Epithelial cell of proximal tubule (primary cell): ENCODE measurements at places on chromosomes 16 and 17. TPM values are rescaled to one million over a fixed set of nuclear protein-coding genes. Genes with fewer than 3 reads are reported as not detected.

GRCh38 chr16:77918809-77919707, 103.3 kb upstream of the CLEC3A start:
- DNase-seq: no peak

DNA sequence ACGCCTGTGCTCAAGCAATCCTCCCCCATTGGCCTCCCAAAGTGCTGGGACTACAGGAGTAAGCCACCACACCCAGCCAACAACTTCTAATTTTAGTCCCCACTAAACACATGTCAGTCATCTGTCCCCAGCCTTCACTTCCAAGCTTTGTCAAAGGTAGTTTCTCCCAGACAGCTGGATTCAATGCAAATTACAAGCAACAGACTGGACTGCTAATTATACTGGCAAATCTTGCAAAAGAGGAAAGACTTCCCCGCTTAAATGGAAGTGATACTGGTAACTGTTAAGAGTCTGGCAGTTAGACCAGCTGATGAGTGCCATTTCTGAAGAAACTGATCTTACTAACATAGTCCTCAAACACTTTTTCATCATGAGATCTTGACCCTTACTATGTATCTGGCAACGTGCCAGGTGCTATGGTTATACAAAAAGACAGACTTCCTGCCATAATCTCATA, 8.2 kb upstream of the GGA2 start:
- no peak for DNase-seq

Gene ASPA
- 0.06 TPM in 1 of 2 replicates, not detected in the other for total RNA-seq

GRCh38 chr16:24116989-24117388, 139.1 kb upstream of the CACNG3 start:
- DNase-seq: no peak

- no peak for DNase-seq
Observed at GRCh38 chr16:15773968-15774367, 82.9 kb downstream of the MYH11 start.

GRCh38 chr16:58652741-58653140, 23.1 kb upstream of the CNOT1 start:
- DNase-seq: no peak

DNA sequence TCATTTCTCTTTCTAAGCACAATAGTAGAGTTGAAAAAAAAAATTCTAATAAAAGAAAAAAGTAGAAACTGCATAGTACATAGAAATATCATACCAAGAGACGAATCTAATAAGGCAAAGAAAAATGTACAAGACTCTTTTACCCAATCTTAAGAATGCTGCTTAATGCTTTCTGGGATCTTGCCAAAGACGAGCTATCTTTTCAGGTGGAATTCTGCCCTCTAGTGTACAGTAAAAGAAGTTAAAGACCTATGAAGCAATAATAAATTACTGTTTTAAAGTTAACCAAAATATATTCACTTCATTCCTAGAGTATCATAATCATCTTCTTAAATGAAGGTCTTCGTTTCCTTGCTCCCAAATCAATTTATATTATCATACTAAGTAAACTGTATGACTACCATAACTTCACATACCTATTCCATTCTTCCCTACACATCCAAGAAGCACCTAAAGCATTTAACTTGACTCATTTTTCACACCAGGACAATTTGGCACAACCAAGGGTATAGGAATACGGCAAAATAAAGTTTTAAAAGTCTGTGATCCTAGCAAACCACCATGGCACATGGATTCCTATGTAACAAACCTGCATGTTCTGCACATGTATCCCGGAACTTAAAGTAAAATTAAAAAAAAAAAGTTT, 47.7 kb downstream of the CFDP1 start:
- DNase-seq: peak; percentile 38

Gene ZNF750
- 0.29 and 0.40 TPM in 2 replicates for total RNA-seq

Gene RFWD3
- total RNA-seq: 29.1 and 49.3 TPM in 2 replicates

DNA sequence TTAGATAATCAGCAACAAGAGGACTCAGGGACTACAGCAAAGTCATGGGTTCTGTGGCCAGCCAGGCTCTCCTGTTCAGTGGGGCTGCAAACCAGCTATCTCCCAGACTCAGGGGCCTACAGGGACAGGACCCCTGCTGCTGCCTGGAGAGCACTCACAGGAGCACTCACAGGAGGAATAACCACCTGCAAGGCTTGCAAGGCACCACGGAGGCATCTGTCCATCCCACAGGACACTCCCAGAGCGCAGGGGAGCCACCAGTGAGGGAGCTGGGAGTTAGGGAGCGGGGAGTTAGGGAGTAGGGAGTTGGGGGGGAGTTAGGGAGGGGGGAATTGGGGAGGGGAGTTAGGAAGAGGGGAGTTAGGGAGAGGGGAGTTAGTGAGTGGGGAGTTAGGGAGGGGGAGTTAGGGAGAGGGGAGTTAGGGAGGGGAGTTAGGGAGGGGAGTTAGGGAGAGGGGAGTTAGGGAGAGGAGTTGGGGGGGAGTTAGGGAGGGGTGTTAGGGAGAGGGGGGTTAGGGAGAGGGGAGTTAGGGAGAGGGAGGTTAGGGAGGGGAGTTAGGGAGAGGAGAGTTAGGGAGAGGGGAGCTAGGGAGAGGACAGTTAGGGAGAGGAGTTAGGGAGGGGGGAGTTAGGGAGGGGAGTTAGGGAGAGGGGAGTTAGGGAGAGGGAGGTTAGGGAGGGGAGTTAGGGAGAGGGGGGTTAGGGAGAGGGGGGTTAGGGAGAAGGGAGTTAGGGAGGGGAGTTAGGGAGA, 5.7 kb downstream of the CANT1 start:
- DNase-seq: no peak

DNA sequence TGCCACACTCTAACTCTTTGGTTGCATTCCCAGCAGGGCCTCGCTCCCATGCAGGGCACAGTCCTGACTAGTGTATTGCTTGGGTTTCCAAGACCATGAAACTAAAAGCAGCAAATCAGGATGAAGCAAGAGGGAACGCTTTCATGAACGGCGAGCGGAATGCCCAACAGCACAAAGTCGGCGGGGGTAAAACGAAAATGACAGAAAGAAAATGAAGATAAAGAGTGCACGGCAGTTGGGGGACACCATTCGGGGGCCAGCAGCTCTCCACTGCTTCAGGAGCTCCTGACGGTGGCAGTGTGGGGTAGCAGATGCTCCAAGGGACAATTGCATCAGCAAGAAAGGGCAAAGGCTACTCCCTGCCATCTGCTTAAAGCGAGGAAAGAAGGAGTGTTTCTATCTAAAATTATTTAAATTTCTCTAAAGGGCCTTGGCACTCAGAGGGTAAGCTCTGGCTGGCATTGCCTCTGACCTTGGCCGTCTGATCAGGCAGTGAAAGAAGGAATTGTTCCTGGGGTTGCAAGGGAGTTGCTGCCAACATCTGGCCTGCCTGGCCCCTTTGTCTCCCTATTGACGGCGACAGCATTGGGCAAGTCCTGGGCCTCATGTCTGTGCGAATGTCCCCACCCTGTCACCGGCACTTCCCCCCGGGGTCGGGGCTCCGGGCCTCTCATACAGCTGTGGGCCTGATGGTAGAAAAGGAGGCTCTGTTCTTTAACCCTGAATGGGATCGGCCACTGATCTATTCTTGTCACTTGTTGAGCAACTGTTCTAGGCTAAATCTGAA, 138.2 kb downstream of the CMIP start:
- no peak for DNase-seq

DNA sequence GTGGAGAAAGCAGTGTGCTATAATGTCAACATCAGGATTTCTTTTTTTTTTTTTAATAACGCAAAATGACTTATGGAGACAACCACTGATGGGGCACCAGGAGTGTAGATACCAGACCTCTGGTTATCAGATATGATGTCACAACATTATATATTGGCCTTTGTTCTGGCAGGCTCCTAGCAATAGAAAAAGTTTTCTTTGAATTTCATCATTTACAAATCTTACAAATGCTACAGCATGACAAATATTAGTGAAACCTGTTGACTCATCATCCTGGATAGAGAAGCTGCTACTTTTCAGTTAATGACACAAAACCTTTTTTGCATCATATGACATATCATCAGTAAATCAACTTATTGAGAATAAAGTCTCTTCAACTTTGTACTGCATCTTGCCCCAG, 6.1 kb downstream of the THUMPD1 start:
- no peak for DNase-seq

Gene CLEC18A
- 0.58 and 0.72 TPM in 2 replicates for total RNA-seq

DNA sequence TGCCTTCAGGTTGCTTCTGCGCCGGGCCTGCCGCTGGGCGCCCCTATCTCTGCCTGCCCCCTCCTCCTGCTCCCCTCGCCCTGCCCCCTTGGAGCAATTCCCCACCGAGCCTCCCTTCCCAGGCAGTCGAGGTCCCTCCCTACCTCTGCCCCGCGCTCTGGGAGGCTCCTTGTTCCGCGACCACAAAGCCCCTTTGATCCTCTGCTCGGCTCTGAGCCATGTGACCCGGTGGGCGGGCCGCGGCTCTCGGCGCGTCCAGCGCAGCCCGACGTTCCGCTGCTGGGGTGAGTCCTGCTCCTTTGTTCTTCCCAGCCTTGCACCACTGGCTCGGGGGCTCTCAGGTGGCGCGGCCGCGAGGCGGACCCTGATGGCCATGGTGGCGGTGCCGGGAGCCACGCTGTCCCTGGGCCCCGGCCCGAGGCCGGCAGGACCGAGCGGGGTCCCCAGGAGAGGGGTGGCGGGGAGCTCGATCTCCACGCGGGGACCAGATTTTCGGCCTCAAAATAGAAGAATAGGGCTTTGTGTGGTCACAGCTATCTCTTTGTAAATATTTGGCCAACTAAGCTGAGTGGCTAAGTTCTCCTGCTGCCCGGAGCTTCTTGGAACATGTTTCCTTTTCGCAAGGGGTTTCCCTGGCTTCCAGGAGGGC, 310.6 kb downstream of the SEC14L1 start:
- no peak for DNase-seq
